ENCODE measurements at places on chromosomes 3 and 15.

DNA sequence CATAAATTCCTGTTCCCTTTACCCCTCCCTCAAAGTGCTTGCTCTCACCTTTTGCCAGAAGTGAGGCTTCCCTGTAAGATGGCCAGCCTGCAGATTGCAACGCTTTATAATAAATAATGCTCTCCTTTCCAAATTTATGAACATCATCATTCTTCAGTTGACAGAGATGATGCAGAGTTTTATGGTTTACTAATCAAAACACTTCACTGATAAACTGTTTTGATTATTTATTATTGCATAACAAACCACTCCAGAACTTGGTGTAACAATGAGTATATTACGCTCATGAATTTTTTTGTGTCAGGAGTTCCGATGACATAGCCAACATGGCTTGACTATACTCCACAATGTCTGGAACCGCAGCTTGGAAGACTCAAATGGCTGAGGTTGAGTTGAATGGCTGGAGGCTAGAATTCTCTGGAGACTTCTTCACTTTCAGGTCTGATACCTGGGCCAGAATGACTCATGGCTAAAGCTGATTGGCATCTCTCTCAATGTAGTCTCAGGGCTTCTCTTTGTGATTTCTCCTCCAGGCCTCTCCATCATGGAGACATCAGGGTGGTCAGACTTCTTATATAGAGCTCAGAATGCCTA lies 27.3 kb upstream of the TGFBR2 start:
- no peak for DNase-seq

DNA sequence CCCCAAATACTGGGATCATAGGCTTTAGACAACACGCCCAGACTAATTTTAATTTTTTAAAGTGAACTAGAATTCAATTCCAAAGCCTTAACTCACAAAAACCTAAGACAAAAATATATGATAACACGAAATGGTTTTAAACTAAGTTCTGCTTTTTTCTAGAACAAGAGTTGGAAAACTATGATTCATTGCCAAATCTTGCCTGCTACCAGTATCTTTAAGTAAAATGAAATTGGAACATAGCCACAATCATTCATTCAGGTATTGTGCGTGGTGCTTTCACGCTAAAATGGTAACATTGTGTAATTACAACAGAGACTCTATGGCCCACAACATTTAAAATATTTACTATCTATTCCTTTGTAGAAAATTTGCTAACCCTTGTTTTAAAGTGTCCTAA lies 488.0 kb upstream of the ZNF385D start:
- DNase-seq: no peak

GRCh38 chr15:77622934-77623754 lies 9.6 kb downstream of the LINGO1 start:
- DNase-seq: no peak

DNA sequence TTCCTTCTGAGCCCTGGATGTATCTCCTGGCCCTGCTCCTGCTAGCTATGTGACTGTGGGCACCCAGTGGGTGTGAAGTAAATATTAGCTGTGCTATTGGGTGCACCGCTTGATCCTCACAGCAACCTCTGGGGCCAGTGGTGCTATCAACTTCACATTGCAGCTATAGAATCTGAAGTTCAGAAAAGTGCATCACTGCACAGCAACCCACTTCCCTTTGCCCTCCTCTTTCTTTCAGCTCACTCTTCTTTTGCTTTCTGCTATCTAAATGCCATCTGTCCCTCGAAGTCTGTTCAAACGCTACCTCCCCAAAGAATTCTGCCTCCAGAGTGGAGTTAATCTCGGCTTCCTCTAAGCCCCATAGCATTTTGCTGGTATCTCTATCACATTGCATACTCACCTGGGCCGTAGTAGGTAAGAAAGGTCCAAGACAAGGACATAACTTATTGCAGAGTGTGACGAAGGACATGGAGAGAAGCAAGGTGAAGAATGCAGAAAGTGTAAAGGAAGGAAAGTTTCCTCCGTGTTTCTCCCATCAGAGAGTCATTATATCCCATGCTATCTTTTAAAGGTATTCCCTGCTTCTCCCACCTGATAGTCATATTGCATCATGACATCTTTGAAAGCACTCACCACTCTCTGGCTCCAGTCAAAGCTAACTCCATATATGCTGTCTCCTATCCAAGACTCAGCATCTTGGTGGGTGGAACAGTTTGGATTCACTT lies 57.1 kb upstream of the BCL6 start:
- no peak for DNase-seq

GRCh38 chr3:4751029-4751501 lies 228.2 kb upstream of the BHLHE40 start:
- DNase-seq: no peak

Measured in RWPE1 (cell line).